Hepatocyte (in vitro differentiated cells): ENCODE measurements at places on chromosomes 12 and 14. TPM values are rescaled to one million over a fixed set of nuclear protein-coding genes. Genes with fewer than 3 reads are reported as not detected.

OSBPL8 gene
- 20.1 and 21.4 TPM in 2 replicates for polyA plus RNA-seq

AICDA gene
- polyA plus RNA-seq: not detected in 2 replicates

NPFF gene
- polyA plus RNA-seq: 0.77 TPM in 1 of 2 replicates, not detected in the other

- no peak overlapping the region for H3K27ac ChIP-seq
- no peaks in the 10 kb centered on the region for H3K27me3 ChIP-seq
Observed at GRCh38 chr12:82527165-82527780, 159.4 kb upstream of the TMTC2 start.

IFNG-AS1 gene
- not detected in 2 replicates for polyA plus RNA-seq

- no peaks in the 10 kb centered on the region for H3K27me3 ChIP-seq
Observed at GRCh38 chr12:52506858-52507715, 13.1 kb downstream of the KRT5 start.

- no peak overlapping the region for H3K4me3 ChIP-seq
- H3K36me3 ChIP-seq: no peaks in the 10 kb centered on the region
- no peak overlapping the region for H3K27ac ChIP-seq
- H3K27me3 ChIP-seq: no peaks in the 10 kb centered on the region
Observed at GRCh38 chr12:59401862-59402261, 194.0 kb upstream of the SLC16A7 start.

SOX5 gene
- polyA plus RNA-seq: 14.8 and 15.1 TPM in 2 replicates

GRCh38 chr12:120498870-120499515, 3.1 kb downstream of the DYNLL1 start:
- H3K4me3 ChIP-seq: no peak overlapping the region
- H3K27me3 ChIP-seq: no peaks in the 10 kb centered on the region
- DNase-seq: no peak
- H3K36me3 ChIP-seq: no peaks in the 10 kb centered on the region
- H3K27ac ChIP-seq: no peak overlapping the region
- peaks cover 14% of the 10 kb centered on the region for H3K4me1 ChIP-seq

DNA sequence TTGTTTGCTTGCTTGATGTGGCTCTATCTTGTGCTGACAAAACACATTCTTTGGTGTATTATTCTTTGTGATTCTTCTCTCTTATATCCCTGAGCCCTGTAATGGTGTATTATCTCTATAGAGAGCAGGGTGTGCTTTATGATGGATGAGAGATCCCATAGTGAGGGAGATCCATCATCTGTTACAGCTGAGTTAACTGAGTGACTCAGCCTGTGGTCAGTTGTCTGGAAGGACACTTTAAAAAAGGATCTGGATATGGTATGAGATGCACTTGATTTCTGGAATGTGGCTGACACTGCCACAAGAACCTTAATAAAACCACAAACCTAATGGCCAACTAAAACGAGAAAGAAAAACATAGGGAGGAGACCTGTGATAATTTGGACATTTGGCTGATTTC, 461.4 kb upstream of the SYT1 start:
- peaks cover 4% of the 10 kb centered on the region for H3K4me1 ChIP-seq
- H3K36me3 ChIP-seq: no peaks in the 10 kb centered on the region
- no peaks in the 10 kb centered on the region for H3K27me3 ChIP-seq
- H3K27ac ChIP-seq: no peak overlapping the region

- H3K27me3 ChIP-seq: no peaks in the 10 kb centered on the region
- H3K4me1 ChIP-seq: no peaks in the 10 kb centered on the region
- H3K27ac ChIP-seq: no peak overlapping the region
- no peaks in the 10 kb centered on the region for H3K36me3 ChIP-seq
- DNase-seq: no peak
Observed at GRCh38 chr12:25792031-25792430, 166.5 kb upstream of the RASSF8 start.

DNA sequence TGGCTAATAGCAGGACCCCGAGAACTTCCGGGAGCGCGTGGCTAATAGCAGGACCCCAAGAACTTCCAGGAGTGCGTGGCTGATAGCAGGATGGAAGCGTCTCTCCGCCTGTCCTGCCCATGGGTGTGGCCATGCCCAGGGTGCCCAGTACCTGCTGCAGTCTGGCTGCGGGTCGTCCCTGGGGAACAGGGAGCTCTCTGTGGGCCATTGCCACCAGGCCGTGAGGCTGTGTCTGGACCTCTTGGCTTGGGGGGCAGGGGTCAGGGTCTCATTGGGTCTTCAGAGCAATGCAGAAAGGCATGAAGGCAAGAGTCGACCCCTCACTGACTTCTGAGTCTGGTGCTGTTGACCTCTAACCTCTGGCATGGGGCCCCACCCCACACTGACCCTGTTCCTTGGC, 35.4 kb downstream of the PACS2 start:
- no peaks in the 10 kb centered on the region for H3K36me3 ChIP-seq
- no peak overlapping the region for H3K4me3 ChIP-seq
- no peaks in the 10 kb centered on the region for H3K4me1 ChIP-seq

CCDC38 gene
- polyA plus RNA-seq: 0.55 TPM in 1 of 2 replicates, not detected in the other

- H3K4me1 ChIP-seq: no peaks in the 10 kb centered on the region
- no peaks in the 10 kb centered on the region for H3K36me3 ChIP-seq
- DNase-seq: no peak
- H3K27ac ChIP-seq: no peak overlapping the region
- no peaks in the 10 kb centered on the region for H3K27me3 ChIP-seq
- H3K4me3 ChIP-seq: no peak overlapping the region
Observed at GRCh38 chr14:50272498-50272897, 39.5 kb downstream of the L2HGDH start.

FAM222A gene
- 8.3 and 11.3 TPM in 2 replicates for polyA plus RNA-seq

- DNase-seq: no peak
- H3K27me3 ChIP-seq: no peaks in the 10 kb centered on the region
- H3K36me3 ChIP-seq: no peaks in the 10 kb centered on the region
- no peaks in the 10 kb centered on the region for H3K4me1 ChIP-seq
- no peak overlapping the region for H3K27ac ChIP-seq
Observed at GRCh38 chr14:95328729-95329503, 9.2 kb upstream of the CLMN start.

DNA sequence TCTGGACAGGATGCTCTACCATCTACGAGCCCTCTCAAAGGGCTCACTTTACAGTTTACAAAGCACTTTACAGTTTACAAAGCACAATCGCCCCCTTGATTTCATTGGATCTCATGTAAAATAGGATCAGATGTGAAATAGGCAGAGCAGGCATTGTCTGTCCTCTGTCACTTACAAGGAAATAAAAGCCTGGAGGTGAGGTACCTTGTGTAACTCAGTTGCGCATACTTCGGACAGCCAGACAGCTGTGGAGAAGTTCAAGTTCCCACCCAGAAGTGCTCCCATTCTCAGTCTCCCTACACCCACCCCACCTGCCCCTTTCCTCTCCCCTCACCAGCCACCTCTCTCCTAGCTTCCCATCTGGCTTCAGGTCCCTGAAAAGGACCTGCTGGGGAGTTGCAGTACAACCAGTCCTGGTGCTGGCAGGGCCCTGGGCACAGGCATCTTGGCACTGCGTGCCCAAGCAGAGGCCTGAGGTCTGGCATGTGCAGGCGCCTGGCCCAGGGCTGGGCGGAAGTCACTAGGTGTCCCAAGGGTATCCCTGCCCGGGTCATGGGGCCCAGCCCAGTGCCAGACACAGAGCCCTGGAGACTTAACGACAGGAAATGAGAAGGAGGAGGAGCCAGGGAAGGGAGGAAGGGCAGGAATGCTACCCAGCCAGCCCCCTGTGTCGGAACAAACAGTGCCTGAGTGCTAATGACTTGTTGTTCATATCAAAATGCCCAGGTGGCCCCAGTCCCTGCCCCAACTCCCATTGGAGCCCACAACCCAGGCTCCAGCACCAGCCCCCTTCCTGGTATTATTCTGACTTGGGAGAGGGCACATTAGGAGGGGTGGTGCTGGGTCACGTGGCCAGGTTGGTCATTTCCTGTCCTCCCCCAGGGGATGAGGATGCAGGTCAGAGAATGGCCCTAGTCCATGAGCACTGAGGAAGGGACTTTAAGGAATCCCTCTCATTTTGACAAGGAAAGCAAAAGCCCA, 5.4 kb downstream of the RAPGEF3 start:
- DNase-seq: no peak
- peaks cover 17% of the 10 kb centered on the region for H3K4me1 ChIP-seq
- H3K27me3 ChIP-seq: no peaks in the 10 kb centered on the region
- no peak overlapping the region for H3K4me3 ChIP-seq
- H3K27ac ChIP-seq: peak overlapping the region; percentile 3

DNA sequence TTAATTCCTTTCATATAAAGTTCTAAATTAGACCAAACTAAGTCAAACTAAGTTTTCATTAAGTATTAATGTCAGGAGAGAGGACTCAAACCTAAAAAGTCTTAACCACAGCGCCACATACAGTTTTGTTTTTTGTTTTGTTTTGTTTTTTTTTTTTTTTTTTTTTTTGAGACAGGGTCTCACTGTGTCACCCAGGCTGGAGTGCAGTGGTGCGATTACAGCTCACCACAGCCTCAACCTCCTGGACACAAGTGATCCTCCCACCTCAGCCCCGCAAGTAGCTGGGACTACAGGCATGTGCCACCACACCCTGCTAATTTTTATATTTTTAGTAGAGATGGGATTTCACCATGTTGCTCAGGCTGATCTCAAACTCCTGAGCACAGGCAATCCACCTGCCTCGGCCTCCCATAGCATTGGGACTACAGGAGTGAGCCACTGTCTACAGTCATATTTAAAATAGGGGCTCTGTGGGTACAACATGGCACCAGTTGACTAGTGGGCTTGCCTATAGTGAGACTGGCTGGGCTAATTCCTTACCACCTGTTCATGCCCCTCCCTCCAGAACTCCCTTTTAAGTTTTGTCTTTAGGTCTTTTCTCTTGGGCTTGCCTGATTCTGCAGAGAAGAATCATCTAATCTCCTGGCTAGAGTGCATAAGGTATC, 110.2 kb downstream of the PPP2R5E start:
- H3K4me3 ChIP-seq: no peak overlapping the region
- H3K4me1 ChIP-seq: peaks cover 25% of the 10 kb centered on the region
- no peak overlapping the region for H3K27ac ChIP-seq
- DNase-seq: no peak
- no peaks in the 10 kb centered on the region for H3K36me3 ChIP-seq
- no peaks in the 10 kb centered on the region for H3K27me3 ChIP-seq

GRCh38 chr12:24012528-24012927, 63.1 kb upstream of the SOX5 start:
- H3K27me3 ChIP-seq: no peaks in the 10 kb centered on the region
- H3K4me3 ChIP-seq: no peak overlapping the region
- no peaks in the 10 kb centered on the region for H3K4me1 ChIP-seq
- H3K27ac ChIP-seq: no peak overlapping the region

ZDHHC22 gene
- not detected in 2 replicates for polyA plus RNA-seq

GRCh38 chr12:51362747-51363342, 16.4 kb upstream of the CELA1 start:
- H3K27ac ChIP-seq: no peak overlapping the region
- no peaks in the 10 kb centered on the region for H3K4me1 ChIP-seq
- H3K4me3 ChIP-seq: no peak overlapping the region
- no peaks in the 10 kb centered on the region for H3K27me3 ChIP-seq

WNT1 gene
- not detected in 2 replicates for polyA plus RNA-seq

- no peaks in the 10 kb centered on the region for H3K27me3 ChIP-seq
- DNase-seq: no peak
- H3K4me1 ChIP-seq: no peaks in the 10 kb centered on the region
Observed at GRCh38 chr12:76117067-76117691, 32.7 kb upstream of the NAP1L1 start.

DNA sequence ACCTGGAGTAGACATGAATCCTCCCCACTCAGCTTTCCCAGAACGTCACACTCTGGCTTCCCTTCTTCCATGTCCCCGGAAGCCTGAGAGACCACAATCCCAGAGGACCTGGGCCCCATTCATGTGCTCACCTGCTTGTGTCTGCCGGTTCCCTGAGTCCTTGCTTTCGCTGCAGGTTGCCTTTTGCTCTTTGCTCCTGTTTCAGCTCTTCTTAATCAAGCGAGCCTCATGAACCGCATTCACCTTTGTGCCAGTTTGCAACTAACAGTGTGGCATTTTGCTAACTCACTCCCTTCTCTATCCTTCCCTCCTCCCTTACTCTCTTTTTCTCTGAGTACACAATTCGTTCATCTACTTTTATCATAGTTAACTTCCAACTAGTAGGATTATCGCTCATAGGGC, 23.1 kb downstream of the ENTPD5 start:
- H3K4me3 ChIP-seq: peak overlapping the region; percentile 13
- no peaks in the 10 kb centered on the region for H3K36me3 ChIP-seq
- no peaks in the 10 kb centered on the region for H3K27me3 ChIP-seq
- peak; percentile 47 for DNase-seq

CLEC1A gene
- 3.6 and 4.2 TPM in 2 replicates for polyA plus RNA-seq

DNA sequence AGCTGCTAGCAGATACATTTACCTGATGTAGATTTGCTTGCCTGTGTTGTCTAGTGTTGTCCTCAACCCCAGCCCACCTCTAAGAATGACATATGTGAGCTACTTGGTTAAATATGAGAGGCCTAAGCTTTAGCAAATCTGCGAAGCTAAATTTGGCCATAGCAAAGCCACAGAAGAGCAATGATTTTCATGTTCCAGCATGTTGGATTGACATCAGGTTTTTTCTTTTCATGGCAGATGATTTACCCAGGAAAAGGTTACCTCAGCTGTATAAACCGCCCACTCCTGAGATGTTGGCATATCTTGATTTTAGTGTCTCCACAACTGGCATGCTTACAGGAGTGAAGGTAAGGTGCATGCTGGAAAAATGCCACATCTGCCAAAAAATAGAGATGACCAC, 36.4 kb upstream of the ATF1 start:
- H3K4me3 ChIP-seq: no peak overlapping the region
- no peaks in the 10 kb centered on the region for H3K27me3 ChIP-seq
- no peak overlapping the region for H3K27ac ChIP-seq
- no peak for DNase-seq
- no peaks in the 10 kb centered on the region for H3K36me3 ChIP-seq
- H3K4me1 ChIP-seq: no peaks in the 10 kb centered on the region

DNA sequence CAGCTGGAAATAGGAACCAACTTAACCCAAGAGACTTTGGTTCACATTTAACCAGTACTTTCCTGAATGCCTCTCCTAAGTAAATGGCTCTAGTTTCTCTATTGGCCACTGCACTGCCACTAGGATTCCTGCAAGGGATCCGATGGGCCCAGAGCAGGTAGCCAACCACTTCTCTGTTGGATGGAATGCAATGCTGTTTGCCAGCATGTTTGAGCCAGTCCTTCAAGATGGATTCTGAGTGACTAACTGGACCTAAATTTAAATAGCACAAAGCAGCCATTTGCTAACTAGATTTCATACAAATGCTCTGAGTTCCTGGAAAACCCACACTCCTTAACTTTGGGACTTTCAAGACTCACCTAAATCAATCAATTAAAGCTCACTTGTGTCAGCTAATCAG, 9.5 kb upstream of the CLEC2D start:
- no peaks in the 10 kb centered on the region for H3K4me1 ChIP-seq
- no peak for DNase-seq
- H3K27me3 ChIP-seq: no peaks in the 10 kb centered on the region
- no peak overlapping the region for H3K4me3 ChIP-seq
- H3K27ac ChIP-seq: no peak overlapping the region

KRT8 gene
- 2,058 and 2,283 TPM in 2 replicates for polyA plus RNA-seq

GRCh38 chr12:124469193-124469888, 98.1 kb downstream of the NCOR2 start:
- H3K27ac ChIP-seq: no peak overlapping the region
- DNase-seq: no peak
- peaks cover 2% of the 10 kb centered on the region for H3K4me1 ChIP-seq
